G401 (cell line): ENCODE measurements at places on chromosomes 12 and 14.
A peak's percentile ranks its signal among the peaks of the same experiment; 100 is the strongest.

DNA sequence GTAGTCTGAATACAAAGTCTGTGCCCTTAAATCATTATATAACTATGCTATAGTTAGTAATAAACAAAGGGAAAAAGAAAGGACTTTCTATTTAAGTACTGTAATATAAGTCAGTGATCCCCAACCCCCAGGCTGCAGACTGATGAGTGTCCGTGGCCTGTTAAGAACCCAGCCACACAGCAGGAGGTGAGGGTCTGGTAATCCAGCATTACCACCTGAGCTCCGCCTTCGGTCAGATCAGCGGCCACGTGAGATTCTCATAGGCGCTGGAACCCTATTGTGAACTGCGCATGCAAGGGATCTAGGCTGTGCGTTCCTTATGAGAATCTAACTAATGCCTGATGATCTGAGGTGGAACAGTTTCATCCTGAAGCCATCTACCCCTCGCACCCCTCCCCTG, 15.7 kb downstream of the NFYB start:
- no peak for DNase-seq

DNA sequence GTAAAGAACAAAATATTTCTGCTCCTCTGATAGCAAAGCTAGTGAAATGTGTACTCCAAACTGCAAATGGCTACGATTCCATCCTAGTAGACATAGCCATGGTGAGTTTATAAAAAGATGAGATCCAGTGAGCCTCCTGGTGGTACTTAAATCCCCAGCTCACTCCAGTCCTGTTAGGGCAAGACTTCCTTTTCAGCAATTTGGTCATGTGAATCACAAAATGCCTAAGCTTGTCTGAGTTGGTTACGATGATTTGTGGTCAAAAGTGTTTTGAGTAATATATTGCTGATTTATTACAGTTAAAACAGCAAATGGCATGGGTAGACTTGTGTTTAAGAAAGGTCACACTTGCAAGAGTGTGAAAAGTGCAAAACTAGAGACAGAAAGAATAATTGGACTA, 102.7 kb upstream of the NAV3 start:
- no peak for DNase-seq

DNA sequence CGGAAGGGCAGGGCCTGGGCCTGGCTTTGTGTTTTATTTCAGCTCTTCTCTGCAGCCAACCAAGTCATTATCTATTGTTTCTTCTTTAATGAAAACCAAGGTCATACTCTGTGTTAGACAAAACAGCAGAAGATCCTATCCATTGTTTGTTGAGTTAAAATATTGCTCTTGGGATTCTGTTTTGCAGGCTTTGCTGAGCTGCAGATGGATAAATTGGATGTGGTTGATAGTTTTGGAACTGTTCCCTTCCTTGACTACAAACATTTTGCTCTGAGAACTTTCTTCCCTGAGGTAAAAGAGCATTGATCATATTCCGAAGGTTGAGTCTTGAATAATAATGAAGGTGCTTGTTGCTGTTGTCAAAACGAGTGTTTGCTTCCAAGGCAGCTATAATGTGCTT, 106.6 kb downstream of the PLXNC1 start:
- no peak for DNase-seq

- DNase-seq: no peak
Observed at GRCh38 chr14:68471029-68471963, 321.6 kb downstream of the ZFP36L1 start.

GRCh38 chr12:112997506-112997905, 19.2 kb downstream of the OAS2 start:
- DNase-seq: no peak

DNA sequence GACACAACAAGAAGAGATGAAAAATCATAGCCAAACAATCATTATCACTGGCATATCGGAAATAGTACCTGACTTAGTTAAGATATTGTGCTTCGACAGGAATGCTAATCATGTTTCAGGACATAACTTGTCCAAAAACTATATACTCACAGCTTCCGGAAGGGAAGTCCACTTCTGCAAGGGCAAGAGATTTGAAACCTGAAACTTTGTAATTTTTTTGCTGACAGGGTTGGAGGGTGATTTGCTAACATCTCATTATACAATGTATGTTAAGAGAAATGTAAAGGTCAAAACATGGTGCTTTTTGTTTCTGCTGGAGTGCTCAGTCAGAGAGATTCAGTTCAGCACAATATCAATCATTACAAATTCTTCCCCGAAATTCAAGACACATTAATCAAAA, 200.3 kb downstream of the CNTN1 start:
- DNase-seq: no peak

GRCh38 chr12:31228811-31229792, 96.8 kb downstream of the SINHCAF start:
- DNase-seq: peak; percentile 14

DNA sequence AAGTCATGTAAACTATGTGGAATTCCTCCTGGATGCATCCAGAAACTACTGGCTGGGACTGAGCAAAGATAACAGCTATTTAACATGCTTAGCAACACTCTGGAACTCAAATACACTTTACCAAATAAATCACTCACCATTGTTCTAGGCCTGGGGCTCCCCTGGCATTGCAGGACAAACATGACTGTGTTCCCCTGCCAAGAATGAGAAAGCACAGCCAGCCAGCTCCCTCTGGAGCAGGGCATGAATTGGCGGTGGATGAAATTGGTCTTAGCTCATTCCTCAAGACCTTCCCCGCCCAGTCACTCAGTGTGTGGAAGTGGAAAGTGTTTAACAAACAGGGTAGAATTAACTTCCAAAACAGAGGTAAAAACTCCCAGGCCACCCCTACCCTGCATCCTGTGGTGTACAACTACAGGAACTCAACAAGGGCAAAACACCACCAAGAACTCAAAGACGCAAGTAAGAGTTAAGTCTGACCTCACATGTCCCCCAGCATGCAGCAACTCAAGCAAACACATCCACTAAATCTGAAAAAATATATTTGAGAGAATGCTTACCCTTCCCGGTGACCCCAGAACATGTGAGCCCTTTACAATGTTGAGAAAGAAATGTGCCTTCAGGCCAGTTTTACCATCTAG, 58.4 kb upstream of the BDKRB2 start:
- peak; percentile 34 for DNase-seq

DNA sequence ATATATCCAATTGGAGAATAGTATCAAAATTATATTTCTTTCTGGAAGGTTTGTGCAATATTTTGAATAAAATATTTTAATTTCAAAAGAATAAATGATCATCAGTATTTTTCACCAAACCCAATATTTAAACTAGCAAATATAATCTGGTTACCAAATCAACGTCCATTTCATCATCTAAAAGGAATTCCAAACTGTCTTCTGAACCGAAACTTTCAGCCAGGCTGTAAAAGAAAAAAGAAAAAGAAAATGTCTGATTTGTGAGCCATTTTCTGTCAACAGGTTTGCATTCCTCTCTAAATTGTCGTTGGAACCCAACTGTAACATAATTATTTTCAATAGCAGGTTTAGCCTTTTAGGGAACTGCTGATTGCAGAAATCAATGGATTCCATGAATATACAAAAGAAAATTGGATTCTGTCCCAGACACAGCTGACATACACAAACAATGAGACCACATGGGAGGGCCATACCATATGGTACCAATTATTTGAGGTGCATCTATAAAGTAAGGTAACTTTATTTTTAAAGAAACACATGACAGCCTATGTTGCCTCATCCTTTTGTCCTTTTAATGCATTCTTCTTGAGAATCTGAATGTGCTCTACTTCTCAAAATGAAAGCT, 22.7 kb downstream of the SNRPF start:
- DNase-seq: no peak

DNA sequence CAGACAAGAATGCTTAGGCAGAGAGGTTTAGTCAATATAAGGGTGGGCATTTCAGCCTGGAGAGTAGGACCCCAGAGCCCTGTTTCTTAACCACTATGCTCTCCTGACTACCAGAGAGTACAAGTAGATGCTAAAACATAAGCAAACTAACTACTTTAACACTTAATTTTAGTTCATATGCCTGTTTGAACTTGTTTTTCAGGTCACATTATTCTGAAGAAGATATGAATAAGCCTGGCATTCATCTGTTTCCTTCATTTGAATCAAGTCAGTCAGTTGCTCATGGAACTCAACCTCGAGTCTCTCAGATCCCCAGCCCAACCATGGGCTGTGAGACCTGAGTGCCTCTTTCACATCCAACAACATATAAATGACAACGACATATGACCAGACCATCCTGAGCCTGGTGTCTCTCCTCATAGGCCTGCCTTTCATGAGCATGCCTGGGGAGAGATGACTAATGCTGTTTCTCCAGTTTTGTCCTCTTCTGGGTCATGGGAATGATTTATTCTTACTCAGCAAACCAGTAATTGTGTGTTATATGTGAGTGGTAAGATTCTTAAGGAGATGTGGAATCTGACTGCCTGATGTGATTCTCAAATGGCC, 251.1 kb upstream of the BTG1 start:
- no peak for DNase-seq

DNA sequence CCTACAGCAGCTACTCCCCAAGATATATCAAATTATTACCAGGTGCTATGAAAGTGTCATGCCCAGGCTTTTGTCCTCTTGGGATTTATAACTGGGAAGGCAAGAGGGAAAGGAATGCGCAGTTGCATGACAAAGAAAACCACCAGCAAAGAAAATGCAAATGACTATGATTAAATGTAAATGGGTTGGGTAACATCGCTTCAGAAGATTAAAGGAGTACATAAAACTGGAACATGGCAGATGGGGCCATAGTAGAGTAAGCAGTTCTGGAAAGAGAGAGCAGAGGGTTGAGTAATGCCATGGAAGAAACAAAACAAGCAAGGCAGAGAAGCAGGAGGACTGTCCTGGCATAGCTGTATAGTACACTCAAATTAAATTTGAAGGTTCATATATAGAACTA, 493.1 kb downstream of the NOVA1 start:
- DNase-seq: no peak

GRCh38 chr12:47725893-47726292, 603 bp upstream of the ENDOU start:
- no peak for DNase-seq

GRCh38 chr12:47216150-47216677, 136.5 kb upstream of the AMIGO2 start:
- no peak for DNase-seq

DNA sequence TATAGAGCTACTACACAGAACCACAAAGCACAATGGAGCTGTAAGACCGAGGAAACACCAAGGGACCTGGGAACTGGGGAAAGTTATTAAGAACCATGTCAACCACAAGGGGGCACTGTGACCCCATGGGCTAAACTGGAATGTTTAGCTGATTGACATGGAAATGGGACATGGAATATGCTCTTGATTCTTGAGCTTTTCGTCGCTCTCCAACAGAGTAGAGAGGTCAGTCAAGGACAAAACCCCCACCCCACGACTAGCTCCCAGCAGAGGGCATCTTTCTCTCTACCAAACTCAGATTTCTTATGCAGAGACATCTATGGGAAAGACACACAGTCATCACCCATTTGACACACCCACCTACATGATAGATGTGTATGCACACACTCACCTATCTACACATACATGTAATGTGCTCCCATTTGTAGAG, 10.1 kb downstream of the NDRG2 start:
- DNase-seq: peak; percentile 94

DNA sequence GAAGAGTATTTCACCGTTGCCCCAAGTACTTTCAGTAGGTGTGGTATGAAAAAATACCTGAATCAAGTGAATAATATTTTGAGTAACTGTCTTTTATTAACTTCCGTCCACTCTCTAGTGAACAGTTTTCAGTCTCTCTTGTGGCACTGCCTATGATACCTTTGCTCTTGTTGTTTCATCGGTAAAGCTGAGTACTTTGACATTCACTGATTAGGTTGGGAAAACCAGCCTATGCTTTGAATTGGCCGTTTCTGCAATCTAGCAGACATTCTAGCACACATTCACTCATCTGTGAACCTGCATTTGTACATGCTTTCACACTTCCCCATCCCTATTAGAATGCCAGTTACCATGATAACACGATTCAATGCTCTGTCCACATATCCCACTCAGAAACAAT, 217.3 kb downstream of the FBXL14 start:
- no peak for DNase-seq

DNA sequence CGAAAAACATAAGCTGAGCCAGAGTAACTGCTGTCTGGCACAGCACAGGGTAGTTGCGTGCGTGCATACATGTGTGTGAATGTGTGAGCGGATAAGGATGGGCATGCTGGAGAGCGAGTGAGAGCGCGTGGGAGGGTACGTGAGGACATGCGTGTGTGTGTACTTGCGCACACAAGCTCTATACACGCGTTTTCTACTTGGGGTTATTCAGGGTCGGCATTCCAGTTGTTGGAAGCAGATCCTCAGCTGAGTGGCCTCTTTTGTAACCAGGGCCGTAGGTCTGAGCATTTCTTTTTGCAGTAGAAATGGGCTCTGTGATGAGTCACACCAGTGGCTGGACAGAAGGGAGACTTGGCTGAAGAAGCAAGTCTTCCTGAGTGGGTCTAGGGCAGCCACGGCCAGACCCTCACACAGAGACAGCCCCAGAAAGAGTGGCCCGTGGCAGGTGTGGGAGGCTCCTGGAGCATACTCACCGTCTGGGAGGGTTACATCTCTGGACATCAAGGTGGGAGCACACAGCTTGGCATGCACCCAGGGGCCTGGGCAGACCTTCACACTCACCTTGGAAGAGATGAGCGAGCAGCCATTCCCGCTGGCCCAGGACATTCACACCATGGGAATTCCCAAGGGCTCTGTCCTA, 78.0 kb downstream of the LRRC74A start:
- no peak for DNase-seq

DNA sequence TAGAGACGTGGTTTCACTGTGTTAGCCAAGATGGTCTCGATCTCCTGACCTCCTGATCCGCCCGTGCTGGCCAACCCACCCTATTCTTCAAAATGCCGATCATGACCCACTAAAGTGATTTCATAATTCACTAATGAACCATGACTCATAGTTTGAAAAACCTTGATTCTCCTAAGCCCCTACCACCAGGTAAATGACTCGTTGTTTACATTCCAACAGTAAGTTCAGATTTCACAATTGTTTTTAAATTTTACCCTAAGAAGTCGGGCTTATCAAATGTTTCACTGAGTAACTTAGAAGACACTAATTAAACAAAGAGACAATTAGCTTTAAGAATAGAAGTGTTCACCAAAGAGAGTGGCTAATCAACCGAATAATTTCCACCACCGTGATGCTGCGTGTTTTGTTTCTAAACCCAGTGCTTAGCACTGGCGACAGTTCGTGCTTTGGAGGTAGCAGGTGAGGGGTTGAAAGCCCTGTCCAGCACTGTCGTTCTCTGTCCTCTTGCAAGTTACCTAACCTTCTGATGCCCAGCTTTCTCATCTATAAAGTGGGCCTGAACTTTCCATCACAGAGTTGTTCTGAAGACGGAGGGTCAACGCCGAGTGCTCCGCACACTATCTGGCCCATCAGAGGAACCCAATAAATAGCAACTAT, 136.5 kb downstream of the NTF3 start:
- DNase-seq: no peak
